Stimulated activated CD4-positive, alpha-beta T cell treated with anti-CD3 and anti-CD28 coated beads, TNF-alpha, amount 100 ng/mL, for 1 hour (primary cell): ENCODE measurements at places on chromosomes 6 and 20.
A peak's percentile ranks its signal among the peaks of the same experiment; 100 is the strongest.

DNA sequence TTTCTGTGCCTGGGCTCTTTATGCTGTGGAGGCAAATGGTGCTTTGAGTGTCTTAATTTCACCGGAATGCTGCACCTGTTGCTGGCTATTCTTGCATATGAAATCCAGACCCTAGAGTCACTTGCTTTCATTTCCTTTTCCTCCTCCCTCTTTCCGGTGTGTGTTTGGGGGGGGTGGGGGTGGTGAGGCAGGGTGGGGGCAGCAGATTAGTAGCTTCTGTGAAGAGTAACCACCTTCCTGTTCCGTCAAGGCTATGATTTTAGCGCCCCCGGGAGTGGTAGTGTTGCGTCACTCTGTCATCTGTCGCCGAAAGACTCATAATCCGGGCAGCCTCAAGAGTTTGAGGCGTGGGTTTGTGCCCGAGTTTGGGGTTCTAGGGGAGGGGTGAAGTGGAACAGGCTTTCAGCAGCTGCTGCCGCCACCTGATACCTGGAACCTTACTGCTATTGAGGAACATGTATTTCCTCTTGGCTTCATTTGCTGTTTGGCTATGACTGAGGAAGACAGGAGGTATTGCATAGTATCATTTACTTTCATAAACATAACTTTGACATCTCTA is 49.1 kb downstream of the UTRN start:
- peak; percentile 38 for DNase-seq

DNA sequence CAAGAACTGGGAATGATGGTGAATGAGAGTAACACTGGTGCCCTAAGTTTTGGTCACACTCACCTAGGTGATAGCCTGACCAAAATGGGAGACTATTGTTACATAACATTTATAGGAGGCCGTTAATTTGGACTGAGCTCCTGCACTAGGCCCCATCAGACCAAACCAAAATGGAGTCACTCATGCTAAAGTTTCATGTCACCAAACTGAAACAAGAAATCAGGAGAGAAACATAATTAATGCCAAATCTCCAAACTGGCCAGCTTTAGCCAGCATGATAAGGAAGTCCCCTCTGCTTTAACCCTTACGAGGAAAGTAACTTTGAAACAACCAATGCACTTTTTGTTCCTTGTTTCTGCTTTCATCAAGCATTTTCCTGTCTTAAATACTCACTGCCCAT is 110.9 kb upstream of the SLC22A16 start:
- no peak for DNase-seq

GRCh38 chr6:100171533-100172321 is 177.7 kb upstream of the MCHR2 start:
- DNase-seq = no peak

DNA sequence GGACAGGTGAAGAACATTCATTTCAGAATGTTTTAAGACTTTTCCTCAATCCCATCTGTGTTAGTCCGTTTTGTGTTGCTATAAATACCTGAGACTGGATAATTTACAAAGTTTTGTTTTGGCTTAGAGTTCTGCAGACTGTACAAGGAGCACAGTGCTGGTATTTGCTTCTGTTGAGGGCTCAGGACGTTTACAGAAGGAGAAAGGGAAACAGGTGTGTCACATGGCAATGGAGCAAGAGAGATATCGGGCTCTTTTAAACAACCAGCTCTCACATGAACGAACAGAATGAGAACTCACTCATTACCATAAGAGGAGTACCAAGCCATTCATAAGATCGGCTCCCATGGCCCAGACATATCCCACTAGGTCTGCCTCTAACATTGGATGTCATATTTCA is 16.7 kb downstream of the MAP7 start:
- no peak for DNase-seq

- no peak for DNase-seq
Observed at GRCh38 chr20:16287776-16288175, 285.5 kb downstream of the KIF16B start.

DNA sequence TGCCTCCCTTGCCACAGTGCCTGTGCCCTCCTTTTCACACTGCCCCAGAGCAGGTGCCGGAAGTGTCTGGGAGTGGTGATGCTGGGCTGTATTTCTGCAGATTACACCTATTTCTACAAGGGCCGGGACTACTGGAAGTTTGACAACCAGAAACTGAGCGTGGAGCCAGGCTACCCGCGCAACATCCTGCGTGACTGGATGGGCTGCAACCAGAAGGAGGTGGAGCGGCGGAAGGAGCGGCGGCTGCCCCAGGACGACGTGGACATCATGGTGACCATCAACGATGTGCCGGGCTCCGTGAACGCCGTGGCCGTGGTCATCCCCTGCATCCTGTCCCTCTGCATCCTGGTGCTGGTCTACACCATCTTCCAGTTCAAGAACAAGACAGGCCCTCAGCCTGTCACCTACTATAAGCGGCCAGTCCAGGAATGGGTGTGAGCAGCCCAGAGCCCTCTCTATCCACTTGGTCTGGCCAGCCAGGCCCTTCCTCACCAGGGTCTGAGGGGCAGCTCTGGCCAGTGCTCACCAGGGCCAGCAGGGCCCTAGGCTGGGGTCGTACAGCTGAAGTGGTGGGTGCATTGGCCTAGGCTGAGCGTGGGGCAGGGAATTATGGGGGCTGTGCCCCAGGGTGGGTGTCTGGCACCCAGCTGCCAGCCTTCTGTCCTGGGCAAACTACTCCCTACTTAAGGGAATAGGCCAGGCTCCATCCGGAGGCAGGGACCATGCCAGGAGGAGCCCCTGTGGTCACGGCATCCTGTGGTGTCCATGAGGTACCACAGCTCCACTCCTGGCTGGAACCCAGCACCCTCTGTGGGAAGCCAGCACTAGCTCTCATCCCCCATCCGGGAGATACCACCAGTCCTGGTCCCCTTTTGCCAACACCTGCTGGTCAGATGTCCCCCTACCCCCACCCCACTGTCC is 3.5 kb downstream of the MMP24OS start:
- DNase-seq = no peak

- no peak for DNase-seq
Observed at GRCh38 chr6:163485388-163485851, 70.9 kb downstream of the QKI start.

- DNase-seq = no peak
Observed at GRCh38 chr6:67887747-67888545, 747.1 kb upstream of the ADGRB3 start.

DNA sequence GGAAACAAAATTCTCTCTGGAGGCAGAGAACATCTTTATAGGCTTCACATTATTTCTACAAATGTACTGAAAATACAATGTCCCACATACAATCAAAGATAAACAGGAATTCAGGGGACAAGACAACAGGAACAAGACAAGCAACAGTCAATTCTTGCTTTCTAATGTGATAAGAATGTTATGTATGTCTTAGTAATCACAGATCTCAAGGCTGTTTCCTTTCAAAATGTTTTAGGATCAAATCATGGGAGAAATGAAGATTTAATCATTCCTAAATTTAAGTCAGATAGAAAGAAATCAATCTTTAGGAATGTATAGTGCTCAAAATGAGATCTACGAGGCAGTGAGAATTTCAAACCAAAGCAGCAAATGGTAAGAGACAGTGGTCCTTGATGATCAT is 32.1 kb downstream of the NEDD9 start:
- no peak for DNase-seq

DNA sequence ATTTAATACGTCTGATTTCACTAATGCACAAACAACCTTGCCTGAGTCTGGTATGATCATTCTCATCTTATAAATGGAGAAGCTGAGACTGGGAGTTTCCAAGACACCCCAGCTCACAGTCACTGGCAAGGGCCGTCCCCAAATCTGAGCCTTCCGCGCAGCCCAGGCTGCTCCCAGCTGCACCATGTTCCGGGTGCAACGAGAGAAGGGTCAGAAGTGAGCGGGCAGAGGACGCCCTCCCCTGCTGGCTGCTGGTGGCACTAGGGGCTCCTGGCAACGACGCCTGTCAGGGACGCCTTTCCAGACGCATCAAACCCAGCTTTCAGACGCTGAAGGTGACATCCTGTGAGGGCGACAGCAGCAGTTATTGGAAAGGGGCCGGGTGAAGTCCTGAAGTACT is 115.3 kb upstream of the PROKR2 start:
- no peak for DNase-seq

GRCh38 chr6:14386668-14387067 is 269.1 kb downstream of the CD83 start:
- no peak for DNase-seq

- no peak for DNase-seq
Observed at GRCh38 chr20:63156221-63156671, 59.7 kb downstream of the YTHDF1 start.

DNA sequence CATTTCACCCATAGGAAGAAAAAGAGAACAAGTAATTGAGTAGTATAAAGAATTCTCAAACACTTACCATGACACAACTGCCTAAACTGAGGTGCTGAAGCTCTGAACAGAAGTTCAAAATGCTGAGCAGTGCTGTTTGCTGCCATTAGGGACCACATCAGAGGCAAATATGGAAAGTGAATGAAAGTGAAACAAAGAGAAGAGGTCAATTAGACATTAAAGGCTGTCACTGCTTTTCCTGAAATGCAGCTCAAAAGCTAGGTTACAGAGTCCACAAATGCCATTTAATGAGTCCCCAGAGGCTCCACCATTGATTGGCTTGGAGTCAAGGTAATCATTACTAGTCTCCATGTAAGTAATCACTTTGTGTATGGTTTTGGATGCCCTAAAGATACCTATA is 46.1 kb downstream of the POU3F2 start:
- DNase-seq = no peak

- no peak for DNase-seq
Observed at GRCh38 chr6:30960907-30961673, 20.3 kb downstream of the MUCL3 start.

DNA sequence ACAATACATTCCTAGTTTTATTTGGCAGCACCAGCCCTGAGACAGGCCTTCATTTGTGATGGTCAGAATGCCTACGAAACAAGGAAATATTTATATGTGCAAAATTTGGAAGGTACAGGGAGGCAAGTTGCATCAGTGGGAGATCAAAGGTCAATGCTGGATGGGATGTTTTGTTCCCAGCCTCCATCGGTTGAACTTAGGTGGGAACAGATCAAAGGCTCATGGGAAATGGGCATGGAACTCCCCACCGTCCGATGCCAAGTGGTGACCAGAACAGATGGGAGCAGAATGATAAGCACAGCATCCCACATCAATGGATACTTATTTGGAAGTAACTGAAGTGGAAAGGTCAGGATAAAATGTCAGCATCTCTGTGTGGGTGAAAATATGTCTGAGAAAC is 177.7 kb upstream of the TNFAIP3 start:
- DNase-seq = no peak

- no peak for DNase-seq
Observed at GRCh38 chr6:38134704-38135088, 315.2 kb downstream of the ZFAND3 start.

GRCh38 chr6:109306733-109307132 is 75.5 kb downstream of the CD164 start:
- DNase-seq = no peak

DNA sequence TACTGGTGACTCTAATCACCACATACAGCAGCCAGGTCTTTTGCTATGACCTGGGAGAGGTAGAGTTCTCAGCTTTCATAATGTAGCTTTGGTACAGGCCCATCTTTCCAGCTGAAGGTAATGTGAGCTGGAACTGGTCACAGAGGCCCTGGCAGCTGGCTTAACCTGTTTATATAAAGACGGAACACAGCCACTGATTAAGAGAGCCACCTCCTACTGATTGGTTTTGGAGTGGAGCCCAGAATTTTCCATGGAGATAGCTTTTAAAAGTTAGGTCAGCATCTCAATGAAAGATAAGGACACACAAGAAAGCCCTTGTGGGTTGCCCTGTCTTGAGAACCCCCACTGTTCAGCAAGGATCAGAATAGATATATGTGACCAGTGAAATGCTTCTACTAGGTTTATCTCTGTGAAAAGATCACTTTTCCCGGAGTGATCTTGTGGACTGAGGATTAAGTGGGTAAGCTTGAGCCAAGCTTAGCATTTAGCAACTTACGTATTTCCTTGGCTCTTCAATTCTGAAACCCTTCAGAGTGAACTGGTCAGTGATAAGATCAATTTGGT is 213.7 kb upstream of the CITED2 start:
- DNase-seq = no peak

GRCh38 chr6:29872791-29873190 is 45.2 kb downstream of the HLA-G start:
- DNase-seq = no peak

DNA sequence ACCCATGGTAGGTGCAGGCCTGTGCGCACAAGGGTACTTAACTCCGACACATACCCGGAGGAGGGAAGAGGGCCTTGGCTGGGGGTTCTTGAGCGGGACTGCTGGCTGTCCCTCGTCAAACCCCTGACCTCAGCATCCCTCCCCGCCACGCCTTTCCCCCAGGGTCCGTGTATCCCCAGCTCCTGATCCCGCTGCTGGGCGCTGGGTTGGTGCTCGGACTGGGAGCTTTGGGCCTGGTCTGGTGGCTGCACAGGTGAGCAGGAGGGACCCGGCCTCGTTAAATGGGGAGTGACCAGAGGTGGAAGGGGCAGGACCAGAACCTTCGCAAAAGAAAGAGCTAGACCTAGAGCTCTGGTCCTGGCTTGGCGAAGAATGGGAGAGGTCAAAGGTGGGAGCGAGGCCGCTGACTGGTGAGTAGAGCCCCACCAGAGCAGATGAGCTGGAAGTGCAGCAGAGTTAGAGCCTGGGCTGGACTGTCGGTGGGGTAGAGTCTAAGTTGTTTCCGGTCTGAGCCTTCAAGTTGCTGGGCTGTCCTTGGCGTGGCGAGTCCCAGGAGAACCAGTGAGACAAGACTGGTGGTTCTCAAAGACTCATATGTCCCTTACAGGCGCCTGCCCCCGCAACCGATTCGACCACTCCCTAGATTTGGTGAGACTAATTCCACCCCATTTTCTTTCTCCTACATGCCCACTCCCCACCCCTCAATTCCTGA is 963 bp downstream of the MPIG6B start:
- no peak for DNase-seq

GRCh38 chr6:150250826-150251225 is 108.0 kb downstream of the PPP1R14C start:
- DNase-seq = no peak

GRCh38 chr6:85250586-85251220 is 199.2 kb upstream of the NT5E start:
- no peak for DNase-seq

DNA sequence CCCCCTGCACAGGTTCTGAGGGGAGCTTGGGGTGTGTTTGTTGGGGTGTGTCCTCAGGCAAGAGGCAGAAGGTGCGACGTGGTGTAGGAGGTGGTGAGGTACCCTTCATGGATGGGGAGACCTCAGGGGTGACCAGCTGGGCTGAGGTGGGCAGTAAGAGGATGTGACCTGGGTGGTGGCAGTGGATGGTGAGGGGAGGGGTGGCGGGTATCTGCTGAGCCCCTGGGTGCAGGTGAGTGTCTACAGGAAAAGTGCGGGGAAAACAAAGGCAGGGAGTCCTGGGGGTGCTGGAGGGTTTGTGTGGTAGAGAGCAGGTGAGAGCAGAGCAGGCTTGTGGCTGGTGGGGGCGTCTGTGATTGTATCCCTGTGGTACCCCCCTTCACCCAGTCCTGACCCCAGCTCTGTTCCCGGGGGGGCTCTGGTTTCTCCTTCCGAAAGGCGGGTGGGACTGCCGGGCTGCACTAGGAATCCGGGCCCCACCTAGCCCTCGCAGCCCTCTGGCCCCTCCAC is 631 bp downstream of the RAET1L start:
- no peak for DNase-seq
